Stimulated activated CD4-positive, alpha-beta T cell treated with anti-CD3 and anti-CD28 coated beads, TNF-alpha, amount 100 ng/mL, for 24 hours (primary cell): ENCODE measurements at places on chromosomes 5 and 9.

- DNase-seq = no peak
These were observed 102.3 kb downstream of the GDNF start for GRCh38 chr5:37737326-37738056.

- DNase-seq = no peak
These were observed 4.6 kb downstream of the TUBB4B start for GRCh38 chr9:137245450-137246421.

DNA sequence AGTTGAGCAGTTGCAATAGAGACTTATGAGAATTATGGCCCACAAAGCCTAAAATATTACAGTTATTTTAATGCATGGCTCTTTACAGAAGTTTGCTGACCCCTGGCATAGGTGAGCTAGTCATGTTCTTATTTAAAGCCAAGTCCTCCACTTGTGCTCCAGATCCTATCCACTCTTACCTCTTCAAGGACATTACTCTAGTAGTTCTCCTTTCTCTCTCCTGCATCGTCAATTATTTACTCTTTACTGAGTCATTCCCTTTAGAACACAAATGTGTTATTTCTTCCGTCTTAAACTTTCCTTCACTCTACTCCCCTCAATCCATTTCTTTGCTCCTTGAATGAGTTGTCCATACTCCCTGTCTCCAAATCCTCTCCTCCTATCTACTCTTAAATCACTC is 20.6 kb upstream of the TRAF1 start:
- no peak for DNase-seq

GRCh38 chr5:83354958-83355357 is 116.6 kb upstream of the VCAN start:
- DNase-seq = no peak

DNA sequence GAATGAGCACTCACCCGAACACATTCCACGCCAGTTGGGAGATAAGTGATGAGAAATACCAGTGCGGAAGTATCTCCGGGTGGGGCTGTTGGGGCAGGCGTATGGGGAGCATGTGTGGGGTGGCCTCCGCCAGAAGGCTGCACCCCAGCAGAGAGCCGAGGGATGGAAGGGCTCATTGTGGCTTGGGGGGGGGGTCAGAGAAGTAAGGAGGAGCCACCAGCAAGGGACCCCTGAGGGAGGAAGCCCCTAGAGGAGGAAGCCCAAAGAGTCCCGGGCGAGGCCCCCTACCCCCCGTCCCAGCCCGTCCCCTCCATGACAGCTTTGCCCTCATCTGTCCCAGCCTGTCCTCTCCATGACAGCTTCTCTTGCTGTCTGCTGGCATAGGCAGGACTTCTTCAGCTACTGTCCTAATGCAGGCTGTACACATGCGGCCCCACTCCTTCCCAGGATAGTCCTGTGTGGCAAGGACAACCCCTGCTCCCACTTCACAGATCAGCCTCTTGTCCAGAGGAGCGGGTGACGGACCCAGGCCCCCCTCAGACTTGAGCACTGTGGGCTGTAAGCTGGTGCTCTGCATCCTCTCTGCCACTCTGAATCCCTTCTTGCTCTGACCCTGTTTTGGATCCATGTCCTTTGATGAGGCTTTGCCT is 239.6 kb downstream of the CACNA1B start:
- DNase-seq = no peak

- no peak for DNase-seq
These were observed 68.6 kb downstream of the XRCC4 start for GRCh38 chr5:83145882-83146331.
